IPS DF 19.7 (cell line): ENCODE measurements at places on chromosomes 5 and 9.

- no peak for DNase-seq
Measured at GRCh38 chr9:94757158-94757557, 30.7 kb downstream of the AOPEP start.

DNA sequence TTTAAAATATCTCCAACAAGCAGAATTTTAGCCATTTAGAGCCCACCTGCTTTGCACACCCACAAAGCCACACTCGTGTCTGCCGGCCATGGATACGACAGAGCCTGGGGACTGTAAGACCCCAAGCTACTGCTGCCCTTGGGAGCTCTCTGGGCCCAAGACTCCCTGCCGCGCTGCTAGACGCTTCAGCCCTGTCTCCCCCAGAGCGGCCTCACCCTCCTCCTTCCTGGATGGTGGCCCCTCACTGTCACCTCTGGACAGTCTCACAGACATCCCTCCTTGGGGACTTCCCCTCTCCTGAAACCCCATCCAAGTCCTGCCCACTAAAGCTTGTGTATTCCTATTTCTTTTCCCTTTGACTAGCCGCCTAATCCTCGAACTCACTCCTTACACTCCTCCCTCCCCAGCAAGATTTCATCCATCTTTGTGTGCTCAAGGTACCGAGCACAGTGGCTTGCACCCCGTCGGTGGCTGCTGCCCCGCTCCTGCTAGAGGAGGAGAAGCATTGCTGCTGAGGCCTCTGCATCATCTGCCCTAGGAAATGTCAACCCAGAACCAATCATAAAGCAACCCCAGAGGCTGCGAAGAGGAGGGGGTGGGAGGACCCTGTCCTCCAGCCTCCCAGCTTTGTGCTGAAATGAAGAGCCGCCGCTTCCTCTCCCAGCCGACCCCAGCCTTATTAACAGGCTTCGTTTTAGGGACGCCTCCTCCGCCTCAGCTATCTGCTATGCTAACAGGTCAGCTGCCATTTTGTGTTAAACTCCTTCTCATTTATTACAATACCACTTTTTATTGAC lies 71.2 kb downstream of the CFAP77 start:
- no peak for DNase-seq

- DNase-seq: no peak
Measured at GRCh38 chr9:113026200-113026599, 14.2 kb upstream of the ZNF883 start.

DNA sequence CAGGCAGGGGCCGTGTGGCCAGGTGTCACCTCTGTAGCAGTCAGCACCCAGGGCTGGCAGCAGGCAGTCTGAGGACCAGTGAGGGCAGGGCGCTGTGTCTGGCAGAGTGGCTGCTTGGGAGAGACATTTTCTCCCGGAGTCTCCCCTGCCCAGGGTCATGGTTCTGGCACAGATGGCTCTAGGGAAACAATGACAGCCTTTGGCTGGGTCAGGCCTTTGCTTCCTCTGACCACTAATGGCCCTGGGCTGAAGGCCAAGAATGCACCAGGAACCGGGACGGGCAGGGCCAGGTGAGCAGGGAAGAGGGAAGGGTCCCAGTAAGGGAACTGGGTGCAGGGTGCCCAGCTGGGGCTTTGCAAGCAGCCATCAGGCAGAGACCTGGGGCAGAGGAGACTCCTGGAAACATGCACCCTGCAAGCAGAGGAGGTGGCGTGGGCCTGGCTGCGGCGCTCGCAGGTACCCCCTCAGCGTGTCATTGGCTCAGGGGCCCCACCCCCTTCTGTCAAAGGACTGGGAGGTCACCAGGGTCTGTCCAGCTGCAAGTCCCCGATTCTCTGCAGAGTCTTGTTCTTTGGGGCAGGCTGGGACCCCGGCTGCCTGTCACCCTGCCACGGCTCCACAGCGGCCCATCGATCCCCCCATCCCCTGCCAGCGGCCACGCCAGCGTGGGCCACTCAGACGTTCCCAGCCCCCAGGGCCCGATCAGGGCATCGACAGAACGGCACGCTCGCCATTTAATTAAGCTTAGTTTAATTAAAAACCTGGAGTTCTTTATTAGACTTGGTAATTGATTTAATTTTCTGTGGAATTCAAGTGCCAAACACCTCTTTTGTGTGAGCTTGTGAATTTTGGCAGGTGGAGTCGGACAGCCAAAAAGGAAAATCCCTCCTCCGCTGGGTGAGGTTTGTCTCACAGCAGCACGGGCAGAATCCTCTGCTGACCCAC lies 18.9 kb upstream of the TMEM250 start:
- no peak for DNase-seq

DNA sequence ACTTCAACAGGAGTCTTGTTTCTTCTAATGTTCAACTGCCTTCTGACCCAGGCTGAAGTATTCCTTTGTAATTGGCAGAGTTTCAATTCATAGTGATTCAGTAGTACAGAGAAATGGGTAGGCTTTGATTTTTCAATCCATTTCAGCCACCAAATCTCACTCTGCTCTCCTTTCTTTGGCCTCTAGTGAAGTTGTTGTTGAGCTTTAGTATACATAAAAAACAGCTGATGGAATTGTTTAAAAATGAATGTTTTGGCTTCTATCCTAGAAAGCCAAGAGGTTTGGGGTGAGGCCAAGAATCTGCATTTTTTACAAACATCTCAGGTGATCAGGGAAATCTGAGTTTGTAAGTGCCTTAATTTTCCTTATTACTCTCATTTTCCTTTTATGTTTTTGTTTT lies 182.9 kb upstream of the MAP1B start:
- no peak for DNase-seq

GRCh38 chr5:155587458-155587857 lies 573.9 kb downstream of the KIF4B start:
- no peak for DNase-seq

GRCh38 chr5:41281215-41281810 lies 68.0 kb upstream of the C6 start:
- no peak for DNase-seq

DNA sequence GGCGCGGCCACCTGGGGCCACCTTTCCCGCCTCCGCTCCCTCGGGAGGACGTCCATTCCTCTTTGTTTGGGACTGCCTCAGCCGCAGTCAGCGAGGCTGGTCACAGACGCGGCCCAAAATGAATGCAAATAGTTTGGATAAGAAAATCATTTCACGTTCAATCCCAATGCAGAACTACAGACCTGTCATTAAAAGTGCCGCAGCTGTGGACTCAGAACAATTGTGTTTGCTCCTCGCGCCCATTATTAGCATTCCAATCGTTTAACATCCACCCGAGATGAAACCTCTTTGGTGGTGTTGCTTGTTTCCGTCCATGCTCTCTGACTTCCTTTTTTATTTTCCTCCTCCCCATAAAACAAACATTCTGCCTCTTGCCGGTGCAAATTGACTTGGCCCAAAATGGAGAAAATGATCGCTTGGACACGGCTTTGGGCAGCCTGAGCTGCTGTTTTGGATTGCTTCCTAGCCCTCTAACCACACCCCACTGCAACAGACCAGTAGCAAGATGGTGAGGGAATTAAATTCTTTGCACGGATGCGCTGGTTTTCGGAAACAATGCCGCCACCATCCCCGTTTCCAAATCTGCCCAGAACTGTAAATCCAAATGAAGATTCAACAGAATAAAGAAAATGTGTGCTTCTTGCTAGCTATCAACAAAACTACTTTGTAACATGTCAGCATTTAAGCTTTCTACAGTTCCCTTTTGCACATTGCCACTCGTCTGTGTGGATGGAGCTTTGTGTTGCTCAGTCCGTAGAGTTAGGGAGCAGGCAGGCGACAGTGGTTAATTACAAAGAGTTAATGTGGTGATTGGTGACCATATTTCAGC lies 784 bp downstream of the NLN start:
- no peak for DNase-seq

- DNase-seq: no peak
Measured at GRCh38 chr5:145938776-145939539, 2.6 kb downstream of the SH3RF2 start.

- DNase-seq: no peak
Measured at GRCh38 chr5:74161170-74161569, 479.4 kb downstream of the ENC1 start.

DNA sequence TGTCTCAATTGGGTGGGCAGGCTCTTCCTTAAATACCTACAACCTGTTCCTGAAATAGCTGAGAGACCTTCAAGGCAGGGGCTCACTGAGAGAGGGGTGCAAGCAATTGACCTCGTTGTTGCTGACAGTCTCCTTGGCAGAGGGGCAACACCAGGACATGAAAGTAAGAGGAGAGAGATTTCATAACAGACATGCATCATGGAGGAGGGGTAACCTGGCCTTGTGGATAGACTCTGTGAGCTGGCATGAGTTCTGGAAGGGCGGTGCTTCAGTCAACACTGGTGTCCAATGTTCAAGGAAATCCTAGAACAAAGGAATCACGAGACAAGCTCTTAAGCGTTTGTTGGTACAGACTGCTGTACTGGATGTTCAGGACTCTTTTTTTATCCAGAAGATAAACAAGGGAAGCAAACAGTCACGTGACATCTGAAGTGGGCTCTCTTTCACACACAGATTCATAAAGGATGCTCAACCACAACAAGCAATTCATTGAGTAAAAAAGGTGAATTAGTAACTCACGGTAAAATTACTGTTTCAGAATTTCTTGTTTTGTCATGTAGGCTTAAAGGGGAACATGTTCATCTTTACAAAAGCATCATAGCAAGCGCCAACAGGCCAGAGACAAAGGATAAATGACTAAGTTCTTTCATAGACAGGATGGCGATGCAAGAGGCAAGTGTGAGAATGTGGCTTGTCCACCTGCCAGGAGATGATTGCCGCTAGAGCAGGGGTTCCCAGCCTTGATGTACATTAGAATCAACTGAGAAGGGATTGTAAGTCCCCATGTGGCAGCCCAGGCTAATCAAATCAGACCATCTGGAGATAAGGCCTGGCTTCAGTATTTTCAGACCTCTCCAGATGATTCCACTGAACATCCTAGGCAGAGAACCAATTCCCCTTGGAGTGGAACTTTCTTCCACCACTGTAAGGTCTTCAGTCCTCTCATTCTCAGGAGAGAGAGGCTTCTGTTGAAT lies 20.7 kb downstream of the ANKRA2 start:
- no peak for DNase-seq

GRCh38 chr5:128315671-128316070 lies 222.4 kb downstream of the FBN2 start:
- DNase-seq: no peak

- no peak for DNase-seq
Measured at GRCh38 chr5:177023303-177023664, 788 bp downstream of the ZNF346 start.

DNA sequence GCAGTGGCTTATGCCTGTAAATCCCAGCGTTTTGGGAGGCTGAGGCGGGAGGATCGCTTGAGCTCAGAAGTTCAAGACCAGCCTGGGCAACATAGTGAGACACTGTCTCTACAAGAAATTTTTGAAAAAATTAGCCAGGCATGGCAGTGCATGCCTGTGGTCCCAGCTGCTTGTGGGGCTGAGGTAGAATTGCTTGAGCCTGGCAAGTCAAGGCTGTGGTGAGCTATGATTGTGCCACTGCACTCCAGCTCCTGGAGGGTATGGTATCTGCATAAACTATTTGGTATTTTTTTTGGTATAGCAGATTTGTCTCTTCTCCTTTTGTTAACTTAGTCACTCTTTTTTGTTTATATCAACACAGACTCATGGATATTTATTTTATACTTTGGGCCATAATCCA lies 61.5 kb upstream of the TEX48 start:
- DNase-seq: no peak

DNA sequence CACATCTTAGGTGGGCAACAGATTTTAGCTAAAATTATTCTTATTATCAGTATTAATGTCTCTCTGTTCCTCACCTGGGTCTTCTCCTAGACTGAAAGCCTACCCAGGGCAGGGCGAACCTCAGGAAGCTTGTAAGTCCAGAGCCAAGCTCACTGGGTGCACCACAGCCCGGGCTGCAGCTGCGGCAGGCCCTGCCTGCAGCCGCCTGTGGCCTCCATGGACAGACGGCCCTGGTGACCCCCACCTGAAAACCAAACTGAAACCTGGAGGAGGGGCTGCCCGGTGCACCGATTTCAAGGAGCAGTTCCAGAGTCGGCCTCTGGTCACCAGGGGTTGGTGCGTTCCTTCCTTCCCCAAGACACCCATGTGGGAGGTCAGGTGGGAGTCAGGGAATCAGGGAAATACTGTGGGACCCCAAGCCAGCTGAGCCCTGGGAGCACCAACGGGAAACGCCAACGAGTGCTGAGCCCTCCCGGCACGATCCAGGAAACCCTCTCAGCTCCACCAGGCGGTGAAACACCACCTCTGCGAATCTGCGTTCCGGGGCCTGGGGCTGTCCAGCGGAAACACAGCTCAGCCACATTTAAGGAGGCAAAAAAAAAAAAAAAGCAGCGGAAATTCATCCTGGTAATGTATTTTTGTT lies 68.6 kb upstream of the PPP1R26 start:
- DNase-seq: no peak

GRCh38 chr5:41122459-41122858 lies 51.3 kb upstream of the MROH2B start:
- no peak for DNase-seq

- DNase-seq: no peak
Measured at GRCh38 chr5:110321117-110321516, 405.4 kb downstream of the TMEM232 start.
